ENCODE measurements at places on chromosomes 5 and 9.

GRCh38 chr5:147339313-147339712, 104.5 kb downstream of the STK32A start:
- no peak for DNase-seq

DNA sequence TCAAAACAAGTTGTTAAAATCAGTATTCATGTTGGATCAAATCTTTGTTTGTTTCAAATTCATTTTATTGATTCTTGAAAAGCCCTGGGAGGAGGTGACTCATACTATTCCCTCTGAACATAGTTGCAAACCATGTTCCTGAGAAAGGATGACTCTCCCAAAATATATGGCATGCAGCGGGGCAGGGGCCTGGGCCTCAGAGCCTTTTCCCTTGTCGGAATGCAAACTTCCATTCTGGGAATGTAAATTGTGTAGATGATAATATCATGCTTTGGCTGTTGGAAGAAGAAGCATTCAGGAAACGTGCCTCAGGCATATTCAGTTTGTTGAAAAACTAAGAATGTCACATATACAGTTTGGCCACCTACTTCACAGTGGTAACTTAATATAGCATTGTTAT, 242.0 kb downstream of the AUH start:
- DNase-seq = no peak

GRCh38 chr5:154588091-154588774, 110.2 kb upstream of the HAND1 start:
- no peak for DNase-seq

DNA sequence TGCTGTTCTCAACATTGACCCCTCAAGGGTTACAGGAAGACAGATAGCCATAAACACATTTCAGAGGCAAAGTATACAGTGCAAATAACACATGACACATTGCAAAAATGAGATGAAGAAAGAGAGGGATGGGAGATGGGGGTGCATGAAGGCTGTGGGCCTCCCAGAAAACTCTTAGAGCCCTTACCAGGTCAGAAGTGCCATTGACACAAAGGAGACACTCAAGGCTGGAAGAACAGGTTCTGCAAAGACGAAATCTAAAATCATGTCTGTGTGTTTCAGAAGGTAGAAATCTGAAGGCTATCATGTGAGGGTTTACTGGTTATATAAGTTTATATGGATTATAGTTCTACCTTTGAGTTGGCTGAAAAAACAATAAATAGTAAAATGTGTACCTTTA, 318.8 kb downstream of the BNC2 start:
- DNase-seq = no peak

DNA sequence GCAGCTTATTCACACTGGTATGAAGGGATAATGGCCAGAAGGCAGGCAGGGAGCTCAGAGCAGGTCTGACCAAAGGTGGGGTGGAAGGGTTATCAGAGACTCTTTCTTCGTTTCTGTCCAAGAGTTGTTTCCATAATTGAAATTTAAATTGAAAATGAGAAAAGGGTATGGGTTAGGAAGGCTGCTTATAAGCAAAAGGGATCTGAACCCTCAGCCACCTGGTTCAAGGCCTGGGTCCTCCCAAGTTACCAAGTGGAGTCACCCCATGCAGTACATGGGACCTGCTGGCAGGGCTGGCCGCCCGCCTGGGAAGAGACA, 17.8 kb downstream of the EEIG1 start:
- no peak for DNase-seq

GRCh38 chr9:16277471-16277960, 593.0 kb downstream of the BNC2 start:
- DNase-seq = no peak

- no peak for DNase-seq
Measured at GRCh38 chr9:33304362-33304761, 14.0 kb downstream of the NFX1 start.

- no peak for DNase-seq
Measured at GRCh38 chr5:32542216-32543059, 42.9 kb upstream of the SUB1 start.

GRCh38 chr5:60437308-60437707, 262.7 kb downstream of the DEPDC1B start:
- no peak for DNase-seq

GRCh38 chr5:55338810-55339243, 31.0 kb downstream of the MTREX start:
- peak; percentile 39 for DNase-seq

GRCh38 chr5:32471784-32472183, 27.2 kb upstream of the ZFR start:
- DNase-seq = no peak

Measured in stimulated activated CD4-positive, alpha-beta T cell treated with anti-CD3 and anti-CD28 coated beads, TNF-alpha, amount 100 ng/mL, for 48 hours (primary cell).